ENCODE measurements at places on chromosomes 2 and 18. TPM values are rescaled to one million over a fixed set of nuclear protein-coding genes. Genes with fewer than 3 reads are reported as not detected.

DNA sequence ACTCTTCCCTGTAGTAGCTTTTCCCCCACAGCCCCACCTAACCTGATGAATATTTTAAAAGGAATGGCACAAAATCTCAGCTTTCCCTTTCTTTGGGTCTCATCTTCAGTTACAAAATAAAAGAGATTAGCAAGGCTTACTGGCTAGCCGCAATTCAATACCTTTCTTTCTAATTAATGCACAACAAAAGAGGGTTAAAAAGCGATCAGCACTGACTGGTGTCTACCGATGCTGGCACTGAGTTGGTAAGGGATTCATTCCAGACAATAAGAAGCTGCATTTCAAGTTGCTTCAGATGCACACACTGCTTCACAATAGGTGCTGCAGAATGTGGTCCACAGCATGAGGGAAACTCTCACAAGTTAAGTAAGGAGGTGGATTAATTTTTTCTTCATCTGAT, 41.9 kb downstream of the HDHD2 start:
- DNase-seq, result no peak

- no peak for DNase-seq
Measured at GRCh38 chr18:76953156-76953555, 130.8 kb downstream of the ZNF236 start.

GRHL1 gene
- total RNA-seq, result 1.3 TPM

- no peak for DNase-seq
Measured at GRCh38 chr2:106960683-106961161, 74.8 kb upstream of the ST6GAL2 start.
